ENCODE measurements at places on chromosomes 7 and 10.

GRCh38 chr10:129171812-129172211, 295.2 kb upstream of the MGMT start:
- no peak for DNase-seq

DNA sequence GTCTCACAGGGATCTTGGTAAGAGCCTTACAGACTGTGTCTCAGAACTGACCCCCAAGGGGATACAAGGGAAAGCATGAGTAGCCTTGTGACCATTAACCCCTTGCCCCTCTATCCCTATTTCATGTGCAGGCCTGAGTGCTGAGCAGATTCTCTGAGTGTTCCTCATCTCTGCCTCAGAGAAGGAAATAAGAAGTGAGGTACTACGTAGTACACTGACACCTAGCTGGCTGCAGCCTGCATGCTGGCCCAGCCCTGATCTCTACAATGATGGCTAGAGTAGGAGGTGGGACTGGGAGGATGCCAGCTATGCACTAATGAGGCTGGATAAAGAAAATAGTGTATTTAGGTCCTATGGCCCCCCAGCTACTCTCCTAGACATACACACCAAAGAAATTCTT, 174.9 kb upstream of the HPS1 start:
- DNase-seq, result no peak

DNA sequence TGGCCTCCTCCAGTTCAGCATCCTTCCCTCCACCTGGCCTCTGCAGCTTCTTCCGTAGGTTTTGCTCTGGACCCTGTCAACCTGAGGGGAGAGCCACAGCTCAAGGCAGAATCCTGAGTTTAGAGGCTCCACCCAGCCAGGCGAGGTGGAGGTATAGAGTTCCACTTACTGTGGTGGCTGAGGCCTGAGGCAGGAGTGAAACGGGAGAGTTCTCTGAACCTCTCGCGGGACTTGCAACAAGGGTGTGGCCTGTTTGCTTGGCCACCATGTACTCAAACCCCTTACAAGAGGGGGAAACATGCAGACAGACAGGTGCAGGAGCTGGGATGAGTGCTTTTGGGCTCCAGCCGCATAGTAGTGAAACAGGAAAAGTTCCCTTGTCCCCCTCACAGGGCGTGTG, 154.0 kb upstream of the C7orf33 start:
- peak; percentile 1 for DNase-seq

- DNase-seq, result no peak
Measured at GRCh38 chr10:119177708-119178371, 772 bp downstream of the PRDX3 start.

GRCh38 chr10:43204042-43204942, 62.6 kb downstream of the RASGEF1A start:
- no peak for DNase-seq

DNA sequence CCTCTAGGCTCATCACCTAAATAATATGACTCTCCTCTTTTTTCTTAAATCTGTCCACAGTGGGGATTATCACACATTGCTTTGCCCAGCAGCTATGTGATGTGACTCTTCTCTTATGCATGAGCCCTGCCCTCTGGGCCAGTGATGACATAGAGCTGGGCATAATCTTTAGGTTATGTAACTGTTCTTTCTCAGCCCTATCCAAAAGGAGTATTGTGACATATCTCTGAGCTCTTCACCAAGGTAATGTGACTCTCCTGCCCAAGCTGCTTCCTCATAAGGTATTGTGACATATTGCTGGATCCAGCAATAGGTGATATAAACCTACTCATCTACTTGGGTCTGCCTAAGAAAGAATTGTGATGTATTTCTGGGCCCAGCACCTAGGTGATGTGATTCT, 37.7 kb upstream of the ZNF107 start:
- no peak for DNase-seq

- DNase-seq, result no peak
Measured at GRCh38 chr10:127952575-127952869, 45.6 kb downstream of the PTPRE start.

DNA sequence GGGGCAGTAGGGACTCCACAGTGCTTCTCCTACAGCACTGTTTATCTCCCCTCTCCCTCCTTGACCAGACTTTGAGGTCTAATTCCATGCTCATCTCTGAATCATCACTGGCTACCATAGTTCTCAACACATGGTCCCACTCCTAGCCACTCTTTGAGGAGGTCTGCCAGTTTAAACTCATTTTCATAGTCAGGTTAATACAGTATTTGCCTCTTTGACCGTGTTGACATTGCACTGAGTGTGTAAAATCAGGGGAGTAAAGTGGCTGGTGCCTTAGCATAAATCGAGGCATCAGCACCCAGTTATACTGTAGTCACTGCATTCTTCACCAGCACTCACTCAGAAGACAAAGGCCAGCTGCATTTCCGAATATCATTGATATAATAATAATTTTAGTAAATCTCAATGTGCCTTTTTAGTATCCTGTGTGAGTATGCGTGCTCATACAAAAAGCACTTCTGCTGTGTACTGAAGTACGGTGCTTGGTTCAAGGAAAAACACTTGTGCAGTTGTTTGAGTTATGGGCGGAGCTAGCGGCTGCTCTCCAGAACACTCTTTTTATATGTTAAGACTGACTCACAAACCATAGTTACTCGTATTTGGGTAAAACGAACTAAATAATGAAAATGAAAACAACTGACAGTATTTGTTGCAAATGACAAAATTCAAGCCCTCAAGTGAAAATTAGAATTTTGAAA, 89.7 kb downstream of the GALNT11 start:
- DNase-seq, result no peak

DNA sequence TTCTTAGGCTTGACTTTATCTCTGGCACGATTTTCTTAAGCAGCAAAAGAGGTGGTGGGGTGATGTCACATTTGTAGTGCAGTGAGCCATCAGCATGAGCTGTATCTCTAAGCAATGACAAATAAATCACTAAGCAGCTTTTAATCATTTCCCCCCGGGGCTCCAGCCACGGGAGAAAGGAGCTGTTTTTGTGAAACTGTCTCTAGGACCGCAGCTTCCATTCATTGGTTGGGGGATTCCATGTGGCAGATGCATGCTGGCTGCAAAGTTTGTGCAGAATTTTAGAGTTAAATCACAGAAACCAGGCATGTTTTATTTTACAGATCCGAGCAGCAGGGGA, 464 bp downstream of the KIAA1217 start:
- peak; percentile 12 for DNase-seq

DNA sequence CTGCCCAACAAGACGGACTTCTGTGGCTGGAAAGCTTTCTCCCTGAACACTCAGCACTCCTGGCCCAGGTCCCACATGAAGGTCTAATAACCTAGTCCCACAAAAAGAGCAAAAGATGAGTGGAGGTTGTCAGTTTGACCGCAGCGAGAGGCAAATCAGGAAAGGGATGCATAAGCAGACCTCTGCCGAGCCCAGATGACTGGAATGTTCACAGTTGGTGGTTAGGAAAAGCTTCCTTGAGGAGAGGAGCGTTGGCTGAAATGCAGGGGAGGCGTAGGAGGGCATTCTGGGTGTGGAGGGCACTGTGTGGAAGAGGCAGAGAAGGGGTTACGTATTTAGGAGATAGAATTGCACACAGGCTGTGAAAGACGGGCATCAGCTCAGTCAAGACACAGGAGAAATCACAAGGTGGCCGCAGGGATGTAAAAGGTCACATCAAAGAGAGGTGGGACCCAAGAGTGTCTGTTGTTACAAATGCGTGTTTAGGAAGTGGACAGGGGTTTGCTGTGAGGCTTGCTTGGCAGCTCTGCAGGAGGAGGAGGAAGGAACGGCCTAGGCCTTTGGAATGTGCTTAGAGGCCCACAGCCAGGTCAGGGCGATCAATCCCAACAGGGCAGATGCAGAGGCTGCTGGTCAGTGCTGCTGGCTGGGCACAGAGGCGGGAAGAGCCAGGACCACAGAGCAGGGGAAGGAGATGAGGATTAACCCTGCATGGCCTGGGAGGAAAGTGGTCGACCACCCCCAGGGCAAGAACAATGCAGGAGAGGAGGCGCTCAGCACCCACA, 133.5 kb downstream of the VIPR2 start:
- DNase-seq, result no peak

All from DMS79 treated with DMSO at 0.1 percent for 48 hours (cell line).